ENCODE measurements at places on chromosomes 1 and 21.

GRCh38 chr1:169163059-169163458 lies 56.6 kb downstream of the ATP1B1 start:
- DNase-seq: no peak

DNA sequence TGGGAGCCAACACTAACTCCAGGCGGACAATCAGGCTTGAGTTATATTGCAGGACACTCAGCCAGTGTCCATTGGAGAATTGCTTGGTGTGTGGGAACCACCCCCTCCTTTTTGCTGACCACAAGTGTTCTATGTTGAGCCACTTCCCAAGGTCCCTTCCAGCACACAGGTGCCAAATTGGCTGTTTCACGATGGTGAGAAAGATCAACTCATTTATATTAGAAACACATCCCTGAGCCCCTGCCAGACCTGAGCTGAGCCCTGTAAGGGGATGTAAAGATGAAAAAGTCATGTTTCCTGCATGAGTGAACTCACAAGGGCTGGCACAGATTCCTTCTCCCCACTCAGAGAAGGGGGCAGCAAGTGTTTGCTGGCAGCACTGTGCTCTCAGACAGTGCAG lies 96.5 kb downstream of the KCNN3 start:
- no peak for DNase-seq

GRCh38 chr1:219483530-219483929 lies 129.4 kb downstream of the ZC3H11B start:
- DNase-seq: no peak

DNA sequence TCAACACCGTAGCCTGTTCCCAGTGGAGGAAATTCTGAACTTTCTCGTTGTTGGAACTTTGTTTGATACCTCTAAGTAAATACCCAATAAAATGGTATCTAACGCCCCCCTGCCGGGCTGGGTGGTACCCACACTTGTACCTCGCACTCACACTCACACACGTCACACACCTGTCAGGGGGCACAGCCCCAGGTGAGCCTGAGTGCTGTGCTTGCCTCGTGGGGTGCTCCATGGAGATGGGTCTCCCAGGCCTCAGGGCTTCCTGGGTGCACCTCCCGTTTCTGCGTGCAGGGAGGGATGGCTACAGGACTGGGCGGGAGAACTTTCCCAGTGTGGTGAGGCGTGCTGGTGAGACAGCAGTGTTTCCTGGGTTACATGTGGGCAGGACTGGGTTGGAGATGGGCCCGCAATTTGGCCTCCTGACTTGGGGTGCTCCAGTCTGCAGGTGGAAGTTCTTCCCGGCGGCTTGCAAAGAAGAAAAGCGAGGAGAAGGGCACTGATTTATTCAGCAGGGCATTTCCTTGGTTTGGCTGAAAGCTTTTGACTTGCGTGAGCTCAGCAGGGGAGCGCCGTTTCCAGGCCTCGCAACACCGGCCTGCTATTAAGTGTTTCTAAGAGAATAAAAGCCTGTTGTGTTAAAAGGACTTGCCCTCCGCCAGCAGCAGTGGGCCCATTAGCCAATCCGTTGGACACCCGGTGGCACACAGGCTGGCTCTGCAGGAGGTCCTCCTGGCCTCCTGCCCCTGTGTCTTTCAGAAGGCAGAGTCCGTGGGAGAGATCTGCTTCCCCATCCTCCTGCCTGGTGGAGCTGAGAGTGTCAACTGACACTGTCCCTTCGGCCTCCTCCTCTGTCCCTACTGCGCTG lies 79.7 kb downstream of the KIF26B start:
- no peak for DNase-seq

- no peak for DNase-seq
These were observed 59.5 kb downstream of the CNIH3 start for GRCh38 chr1:224675590-224675989.

DNA sequence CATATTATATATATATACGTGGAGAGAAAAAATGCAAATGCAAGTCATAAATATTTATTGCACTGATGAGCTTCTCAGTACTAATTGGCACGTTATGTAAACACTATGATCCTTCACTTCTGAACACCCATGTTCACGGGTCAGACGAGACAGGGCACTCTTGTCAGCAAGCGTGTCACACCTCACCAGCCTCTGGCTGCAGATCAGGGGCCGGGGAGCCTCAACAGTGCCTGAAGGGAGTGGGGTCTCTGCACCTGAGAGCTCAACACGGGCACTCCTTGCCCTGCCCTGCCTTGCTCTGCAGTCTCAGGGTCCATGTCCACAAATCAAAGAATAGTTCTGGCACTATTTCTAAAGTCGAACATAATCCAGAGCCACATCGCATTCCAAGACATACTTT lies 409 bp upstream of the HIVEP3 start:
- DNase-seq: no peak

DNA sequence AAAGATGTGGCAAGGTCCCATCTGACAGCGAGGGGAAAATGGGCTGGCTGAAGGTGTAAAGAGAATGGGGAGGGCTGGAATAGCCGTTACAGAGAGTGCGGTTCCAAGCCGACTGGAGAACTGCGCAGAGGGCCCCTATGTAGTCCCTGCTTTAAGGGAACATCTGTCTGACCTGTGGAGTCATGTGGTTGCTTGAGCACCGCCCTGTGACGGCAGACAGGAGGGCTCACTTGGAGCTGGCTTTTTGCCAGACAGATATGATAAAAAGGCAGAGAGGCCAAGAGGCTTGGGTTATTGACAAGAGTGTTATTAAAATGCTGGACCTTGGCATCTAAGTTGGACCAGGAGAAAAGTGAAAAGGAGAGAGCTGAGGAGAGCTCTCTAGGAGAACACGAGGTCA lies 5.9 kb upstream of the PTPRF start:
- no peak for DNase-seq

DNA sequence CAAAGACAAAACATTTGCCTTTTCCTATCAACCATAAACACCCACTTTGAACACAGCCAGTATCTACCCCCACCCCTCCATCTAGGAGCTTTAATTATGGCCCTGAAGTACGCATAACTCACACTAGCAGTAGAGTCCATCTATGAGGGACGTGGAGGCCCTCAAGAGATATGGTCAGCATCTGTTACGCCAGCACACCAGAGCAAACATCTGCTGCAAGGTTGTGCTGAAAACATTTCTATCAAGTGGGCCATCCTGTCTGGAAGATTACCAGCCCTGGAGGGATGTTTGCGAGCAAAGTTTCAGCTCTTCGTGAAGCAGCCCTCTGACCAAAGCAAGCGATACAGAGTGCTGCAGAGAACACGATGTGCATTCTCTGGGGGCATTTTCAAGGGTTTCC lies 74.6 kb downstream of the SLC45A1 start:
- DNase-seq: no peak

DNA sequence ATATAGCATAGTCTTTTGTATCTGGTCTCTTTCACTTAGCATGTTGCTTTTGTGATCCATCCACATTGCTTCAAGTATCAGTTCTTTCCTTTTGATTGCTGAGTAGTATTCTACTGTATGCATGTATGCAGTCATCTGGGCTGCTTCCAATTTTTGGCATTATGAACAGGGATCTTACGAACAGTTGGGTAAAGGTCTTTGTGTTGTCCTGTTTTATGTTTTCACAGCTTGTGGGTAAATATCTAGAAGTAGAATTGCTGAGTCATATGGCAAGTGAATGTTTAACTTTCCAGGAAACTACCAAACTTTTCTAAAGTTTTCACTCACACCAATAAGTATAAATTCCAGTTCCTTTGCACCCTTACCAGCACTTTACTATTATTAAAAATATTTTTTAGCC lies 60.9 kb downstream of the LHX4 start:
- DNase-seq: no peak

DNA sequence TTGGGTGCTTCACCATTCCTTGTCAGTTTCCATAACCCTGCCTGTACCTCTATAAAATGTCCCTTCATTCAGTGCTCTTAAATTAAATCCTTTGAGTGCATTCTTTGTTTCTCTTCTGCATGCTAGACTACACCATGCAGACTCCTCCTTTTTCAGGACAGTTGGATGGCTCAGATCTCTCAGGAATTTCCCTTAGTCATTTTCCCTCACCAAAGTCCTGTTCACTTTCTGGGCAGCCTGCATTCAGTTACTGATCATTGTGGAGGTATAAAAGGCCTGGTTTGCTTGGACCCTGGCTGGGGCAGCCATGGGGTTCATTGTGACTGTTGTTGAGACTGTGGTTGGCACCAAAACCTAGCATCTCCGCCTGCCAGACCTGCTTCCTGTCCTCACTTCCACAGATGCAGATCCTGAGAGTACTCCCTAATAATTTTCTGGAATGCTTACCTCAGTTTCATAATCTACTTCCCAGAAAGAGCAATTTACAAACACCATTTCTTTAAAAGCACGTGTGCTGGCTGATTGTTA lies 88.4 kb downstream of the PDE4B start:
- no peak for DNase-seq

- DNase-seq: no peak
These were observed 650 bp downstream of the VANGL1 start for GRCh38 chr1:115642168-115643072.

DNA sequence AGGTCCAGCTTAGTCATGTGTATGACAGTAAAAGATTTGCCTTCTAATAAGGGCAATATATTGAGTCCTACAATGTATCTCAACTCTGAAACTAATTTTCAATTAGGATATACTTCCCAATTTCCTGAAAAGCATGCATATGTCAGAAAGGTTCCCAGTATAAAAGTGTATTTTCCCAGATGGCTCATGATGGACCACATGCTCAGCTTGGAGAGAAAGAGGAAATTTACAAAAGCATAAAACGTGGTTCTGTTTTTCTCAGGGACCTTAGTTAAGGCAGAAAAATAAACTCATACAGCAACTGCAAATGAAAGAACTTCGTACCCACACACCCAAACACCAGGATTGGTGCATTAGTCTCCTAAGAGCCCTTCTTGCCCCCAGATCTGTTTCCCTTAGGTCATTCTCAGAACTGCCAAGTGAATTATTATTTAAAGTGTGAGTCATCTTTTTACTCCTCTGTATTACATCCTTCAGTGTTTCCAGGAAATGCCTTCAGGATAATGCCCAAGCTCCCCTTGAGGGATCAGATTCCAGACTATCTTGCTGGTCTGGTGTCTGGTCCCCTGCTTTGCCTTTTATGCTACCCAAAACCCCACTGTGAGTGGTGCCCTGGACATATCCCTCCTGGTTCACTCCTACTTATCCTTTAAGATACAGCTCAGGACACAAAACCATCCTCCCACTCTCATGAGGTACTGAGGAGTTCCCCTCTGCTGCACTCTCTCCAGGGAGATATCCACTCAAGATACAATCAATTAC lies 57.4 kb downstream of the SSX2IP start:
- no peak for DNase-seq

- DNase-seq: no peak
These were observed 113.0 kb downstream of the DMRTB1 start for GRCh38 chr1:53572065-53572814.

- no peak for DNase-seq
These were observed 402.7 kb downstream of the LTN1 start for GRCh38 chr21:28590026-28590425.

DNA sequence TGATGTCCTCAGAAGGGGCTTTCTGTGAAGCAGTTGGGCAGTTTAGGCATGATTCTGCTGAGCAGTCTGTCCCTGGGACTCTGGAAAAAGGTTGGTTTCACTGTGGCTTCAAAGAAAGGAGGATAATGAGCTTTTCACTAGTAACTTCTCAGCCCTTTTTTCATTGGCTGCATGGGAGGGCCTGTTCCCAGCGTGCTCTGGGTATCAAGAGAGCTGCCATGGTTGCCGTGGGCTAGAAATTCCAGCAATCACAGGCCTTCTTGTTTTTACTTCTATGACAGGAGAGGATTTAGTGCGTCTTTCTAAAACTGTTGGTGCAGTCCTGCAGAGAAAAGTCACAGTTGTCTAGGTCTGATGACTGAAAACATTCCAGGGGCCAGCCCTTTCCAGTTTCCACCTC lies 7.2 kb downstream of the SZRD1 start:
- no peak for DNase-seq

Measured in vagina (tissue), 2 donors.